ENCODE measurements at places on chromosomes 11 and 22. TPM values are rescaled to one million over a fixed set of nuclear protein-coding genes. Genes with fewer than 3 reads are reported as not detected.

The LRRC56 gene
- total RNA-seq: 0.95 TPM

The UCP3 gene
- 0.09 TPM for total RNA-seq

The OR51E1 gene
- not detected for total RNA-seq

The PANX1 gene
- 26.8 TPM for total RNA-seq

The GAS2 gene
- total RNA-seq: 0.63 TPM

The OR4P4 gene
- total RNA-seq: not detected

The NUDT8 gene
- 2.7 TPM for total RNA-seq

The OTOG gene
- not detected for total RNA-seq

The RAC2 gene
- total RNA-seq: 0.34 TPM

Measured in bronchial smooth muscle cell (primary cell).